GM04503 (cell line): ENCODE measurements at places on chromosomes 3 and 15.

- no peak for DNase-seq
Observed at GRCh38 chr15:63155486-63155885, 1.8 kb downstream of the RPS27L start.

GRCh38 chr15:42082823-42083604, 11.3 kb downstream of the PLA2G4D start:
- no peak for DNase-seq

- DNase-seq, result no peak
Observed at GRCh38 chr15:75648156-75649000, 666 bp downstream of the SNX33 start.

- DNase-seq, result peak; percentile 100
Observed at GRCh38 chr3:52670621-52671521, 14.8 kb downstream of the PBRM1 start.

GRCh38 chr15:60043744-60044435, 39.8 kb downstream of the FOXB1 start:
- DNase-seq, result no peak

DNA sequence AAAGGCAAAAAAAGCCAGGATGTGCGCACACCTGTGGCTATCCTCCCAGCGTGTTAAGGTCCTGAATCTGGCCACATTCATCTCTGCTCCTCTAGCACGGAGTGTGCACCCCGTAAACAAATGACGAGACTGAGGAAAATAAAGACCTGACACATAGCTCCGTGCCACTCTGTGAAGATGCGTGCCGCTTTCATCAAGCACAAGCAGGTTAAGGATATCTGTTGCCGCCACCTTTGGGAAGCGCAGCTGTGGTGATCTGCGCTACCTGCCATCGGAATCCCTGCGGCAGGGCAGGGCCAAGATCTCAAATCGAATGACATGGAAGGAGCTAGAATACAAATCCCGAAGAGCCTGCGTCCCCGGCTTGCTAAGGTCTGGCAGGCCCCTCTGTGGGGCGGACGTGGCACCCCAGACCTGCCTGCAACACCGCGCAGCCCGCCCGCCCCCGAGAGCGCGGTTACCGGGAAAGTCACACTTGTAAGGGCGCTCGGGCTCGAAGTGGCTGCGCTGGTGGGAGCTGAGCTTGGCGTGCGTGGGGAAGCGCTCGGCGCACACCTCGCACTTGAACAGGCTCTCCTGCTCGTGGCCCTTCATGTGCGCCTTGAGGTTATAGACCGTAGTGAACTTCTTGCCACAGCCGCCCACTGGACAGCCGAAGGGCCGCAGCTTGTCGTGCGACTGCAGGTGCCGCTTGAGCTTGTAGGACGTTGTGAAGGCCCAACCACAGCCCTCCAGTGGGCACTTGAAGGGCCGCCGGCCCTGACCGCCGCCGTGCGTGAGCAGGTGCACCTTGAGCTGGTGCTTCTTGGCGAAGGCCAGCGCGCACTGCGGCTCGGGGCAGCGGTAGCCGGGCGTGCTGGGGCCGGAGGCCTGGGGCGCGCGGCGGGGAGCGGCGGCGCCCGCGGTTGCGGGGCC, 936 bp downstream of the ZXDC start:
- DNase-seq, result no peak

- DNase-seq, result no peak
Observed at GRCh38 chr3:52226229-52226817, 878 bp upstream of the TLR9 start.

GRCh38 chr15:70658641-70659040, 104.7 kb downstream of the UACA start:
- DNase-seq, result no peak

GRCh38 chr3:71398157-71398836, 185.2 kb downstream of the FOXP1 start:
- no peak for DNase-seq

DNA sequence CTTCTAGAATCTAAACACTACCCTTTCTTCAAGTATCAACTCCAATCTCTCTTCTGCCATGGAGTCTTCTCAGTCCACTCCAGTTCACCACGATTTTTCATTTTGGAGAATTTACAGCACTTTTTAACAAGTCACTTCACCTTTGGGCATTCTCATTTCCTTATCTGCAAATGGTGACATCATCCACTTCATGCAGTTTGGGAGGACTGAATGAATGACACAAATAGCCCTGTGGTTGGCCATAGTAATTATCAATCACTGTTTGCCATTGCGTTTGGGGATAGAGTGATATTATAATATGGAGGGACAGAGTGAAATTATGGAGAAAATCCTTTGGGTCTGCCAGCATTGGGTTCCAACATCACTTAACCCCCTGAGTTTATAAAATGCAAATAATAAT, 38.0 kb upstream of the TM4SF1 start:
- no peak for DNase-seq

- DNase-seq, result no peak
Observed at GRCh38 chr3:48436855-48437254, 3.1 kb downstream of the CCDC51 start.

- no peak for DNase-seq
Observed at GRCh38 chr3:40162616-40163015, 146.9 kb upstream of the EIF1B start.

DNA sequence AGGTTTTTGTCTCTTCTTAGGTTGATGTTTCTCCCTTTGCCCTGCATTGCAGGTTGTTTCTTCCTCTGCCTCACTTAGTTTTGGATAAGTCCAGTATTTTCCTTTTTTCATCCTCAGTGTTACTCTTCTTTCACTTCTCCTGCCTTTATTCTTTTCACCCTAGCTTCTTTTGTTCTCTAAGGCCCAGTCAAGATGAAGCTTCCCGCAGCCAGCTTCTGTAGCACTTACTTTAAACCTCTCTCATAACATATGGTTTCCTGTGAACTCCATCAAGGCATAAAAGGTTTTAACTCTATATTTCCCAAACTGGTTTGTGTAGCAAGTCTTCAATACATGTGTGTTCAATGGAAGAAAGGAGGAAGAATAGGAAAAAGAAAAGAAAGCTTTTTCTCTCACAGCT, 54.1 kb downstream of the TP63 start:
- no peak for DNase-seq

DNA sequence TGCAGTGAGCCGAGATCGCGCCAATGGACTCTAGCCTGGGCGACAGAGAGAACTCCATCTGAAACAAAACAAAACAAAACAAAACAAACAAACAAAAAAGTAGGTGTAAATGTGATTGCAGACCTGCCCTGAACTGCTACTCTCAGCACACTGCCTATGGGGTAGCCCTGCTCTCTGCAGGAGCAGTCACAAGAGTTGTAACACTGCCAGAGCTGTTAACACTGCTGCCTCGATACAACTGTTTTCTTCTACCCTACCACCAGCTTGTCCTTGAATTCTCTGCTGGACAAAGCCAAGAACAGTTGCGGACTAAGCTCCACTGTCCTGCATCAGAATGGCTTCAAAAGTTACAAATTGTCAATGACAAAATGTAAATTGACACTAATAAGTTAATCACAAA, 89.3 kb downstream of the ALCAM start:
- no peak for DNase-seq

- DNase-seq, result no peak
Observed at GRCh38 chr3:2635511-2635910, 474.7 kb downstream of the IL5RA start.

GRCh38 chr15:55267401-55268175, 22.0 kb downstream of the RAB27A start:
- DNase-seq, result no peak

DNA sequence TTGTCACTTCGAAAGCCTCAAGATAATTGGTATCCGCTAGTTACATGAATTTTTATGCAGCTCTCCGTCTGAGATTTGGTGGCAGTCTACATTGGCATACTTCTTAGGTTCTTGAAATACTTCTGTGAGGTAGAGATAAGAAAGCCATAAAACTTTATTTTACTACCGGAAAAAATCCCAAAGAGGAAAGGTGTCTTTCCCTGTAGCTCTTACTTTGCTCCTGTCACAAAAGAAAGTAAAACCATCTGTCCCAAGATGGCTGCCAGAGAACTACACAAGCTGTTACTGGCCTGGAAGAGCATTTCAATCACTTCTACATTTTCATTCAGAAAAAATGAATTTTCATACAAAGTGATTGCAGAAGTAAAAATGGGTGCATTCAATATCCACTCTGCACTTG, 214.8 kb upstream of the ST8SIA2 start:
- DNase-seq, result no peak

- no peak for DNase-seq
Observed at GRCh38 chr3:169147238-169148008, 516.1 kb downstream of the MECOM start.

DNA sequence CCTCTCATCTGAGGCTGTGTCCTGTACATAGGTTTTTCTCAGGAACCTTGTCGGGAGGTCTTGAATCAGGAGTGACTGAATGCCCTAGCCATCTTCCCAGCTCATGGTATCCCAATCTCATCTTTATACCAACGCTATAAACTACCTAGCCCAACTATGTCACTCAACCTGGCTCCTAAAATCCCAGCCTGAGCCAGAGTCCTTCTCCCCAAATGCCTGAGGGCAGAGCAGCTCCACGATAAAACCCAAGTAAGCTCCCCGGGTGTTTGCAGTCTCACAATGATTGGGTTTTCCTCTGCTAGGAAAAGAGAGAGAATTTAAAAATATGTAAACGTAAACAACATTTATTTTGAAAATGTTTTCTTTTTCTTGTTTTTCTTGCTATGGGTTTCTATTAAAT, 14.4 kb downstream of the EIF1B start:
- no peak for DNase-seq

DNA sequence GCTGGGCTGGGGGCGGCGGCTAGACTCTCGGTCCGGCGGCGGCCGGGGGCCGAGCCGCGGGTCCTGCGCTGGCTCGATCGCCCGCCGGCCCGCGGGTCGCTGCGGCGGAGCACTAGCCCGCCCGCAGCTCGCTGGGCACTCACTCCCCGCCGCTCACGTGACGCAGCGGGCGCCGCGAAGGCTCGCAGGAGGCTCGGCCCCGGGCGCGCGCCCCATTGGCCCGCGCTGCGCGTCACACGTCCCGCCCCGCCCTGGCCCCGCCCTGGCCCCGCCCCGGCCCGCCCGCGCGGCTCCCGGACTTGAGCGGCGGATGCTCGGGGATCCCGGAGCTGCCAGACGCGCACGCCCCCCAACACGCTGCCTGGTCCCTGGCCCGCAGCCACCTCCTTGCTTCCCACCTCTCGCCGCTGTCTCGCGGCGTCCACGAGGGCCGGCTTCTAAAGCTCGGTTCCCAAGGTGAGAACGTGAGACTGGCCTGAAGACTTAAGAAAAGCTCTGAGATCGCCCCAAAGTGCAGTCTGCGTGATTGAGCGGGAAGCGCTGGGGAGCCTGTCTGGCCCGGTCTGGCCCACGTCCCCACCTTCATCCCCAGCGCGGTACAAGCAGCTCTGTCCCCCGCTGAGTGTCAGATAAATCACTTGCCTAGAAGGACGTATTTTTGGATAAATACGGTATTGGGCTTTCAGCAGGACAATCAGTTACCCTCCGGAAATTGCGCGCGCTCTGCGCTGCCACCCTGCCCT, at the start of gene KLF15:
TSS of gene KLF15 (minus strand) at position 114 of the 743 bp plus-strand sequence. CDS start 4,486 bp downstream, outside the sequence.
- no peak for DNase-seq

DNA sequence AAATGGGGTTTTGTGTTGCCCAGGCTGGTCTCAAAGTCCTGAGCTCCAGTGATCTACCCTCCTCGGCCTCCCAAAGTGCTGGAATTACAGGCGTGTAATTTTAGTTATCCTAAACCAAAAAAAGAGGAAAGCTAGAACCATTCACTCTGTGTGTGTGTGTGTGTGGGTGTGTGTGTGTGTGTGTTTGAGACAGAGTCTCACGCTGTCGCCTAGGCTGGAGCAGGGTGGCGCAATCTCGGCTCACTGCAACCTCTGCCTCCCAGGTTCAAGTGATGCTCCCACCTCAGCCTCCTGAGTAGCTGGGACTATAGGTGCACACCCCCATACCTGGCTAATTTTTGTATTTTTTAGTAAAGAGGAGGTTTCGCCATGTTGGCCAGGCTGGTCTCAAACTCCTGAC, 84.0 kb downstream of the TFDP2 start:
- DNase-seq, result no peak

DNA sequence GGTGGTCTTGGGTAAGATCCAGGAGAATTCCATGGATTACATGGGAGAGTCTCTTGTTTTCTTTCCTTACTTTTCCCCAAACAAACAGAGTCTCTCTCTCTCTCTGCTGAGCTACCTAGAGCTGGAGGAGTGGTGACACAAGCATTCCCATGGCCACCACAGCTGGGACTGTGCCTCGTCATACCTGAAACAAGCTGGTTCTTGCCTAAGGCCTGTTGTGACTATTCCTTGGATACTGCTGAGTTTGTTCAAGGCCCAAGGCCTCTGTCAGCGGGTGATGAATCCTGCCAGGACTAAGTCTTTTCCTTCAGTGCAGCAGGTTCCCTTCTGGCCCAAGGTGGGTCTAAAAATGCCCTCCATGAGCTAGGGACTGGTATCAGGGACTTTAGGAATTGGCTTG, 378.1 kb upstream of the ZNF385D start:
- no peak for DNase-seq

DNA sequence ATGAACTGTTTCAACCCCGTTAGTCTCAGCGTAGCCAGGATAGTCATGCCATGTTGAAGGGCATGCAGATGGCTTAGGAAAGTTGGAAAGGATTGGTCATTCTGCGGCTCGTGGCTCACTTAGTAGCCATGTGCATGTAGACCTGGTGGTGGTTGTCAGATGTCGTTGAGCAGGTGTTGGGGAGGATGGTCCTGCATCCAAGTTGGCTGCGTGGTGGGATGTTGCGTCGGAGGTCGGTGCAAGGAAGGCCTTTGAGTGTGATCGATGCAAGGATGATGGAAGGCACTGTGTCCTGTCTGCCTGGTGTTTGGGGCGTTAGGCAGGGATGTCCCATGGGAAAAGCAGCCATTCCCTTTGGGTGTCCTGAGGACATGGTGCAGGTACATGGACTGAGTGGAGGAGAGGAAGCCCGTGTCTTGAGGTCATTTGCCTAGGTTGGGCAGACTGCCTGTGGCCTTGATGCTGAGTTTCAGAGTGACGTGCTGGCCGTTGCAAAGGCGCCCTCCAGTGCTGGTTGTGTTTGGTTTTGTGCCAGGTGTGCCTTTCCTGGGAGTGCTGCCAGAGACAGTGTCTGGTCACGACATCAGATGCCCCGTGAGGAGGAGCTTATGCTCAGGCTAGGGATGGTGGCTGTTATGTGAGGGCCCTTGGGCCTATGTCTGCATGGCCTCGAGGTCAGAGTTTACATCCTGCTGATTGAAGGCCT, 103.4 kb downstream of the SNRPN start:
- no peak for DNase-seq

- no peak for DNase-seq
Observed at GRCh38 chr3:194315965-194316361, 35.2 kb downstream of the CPN2 start.

DNA sequence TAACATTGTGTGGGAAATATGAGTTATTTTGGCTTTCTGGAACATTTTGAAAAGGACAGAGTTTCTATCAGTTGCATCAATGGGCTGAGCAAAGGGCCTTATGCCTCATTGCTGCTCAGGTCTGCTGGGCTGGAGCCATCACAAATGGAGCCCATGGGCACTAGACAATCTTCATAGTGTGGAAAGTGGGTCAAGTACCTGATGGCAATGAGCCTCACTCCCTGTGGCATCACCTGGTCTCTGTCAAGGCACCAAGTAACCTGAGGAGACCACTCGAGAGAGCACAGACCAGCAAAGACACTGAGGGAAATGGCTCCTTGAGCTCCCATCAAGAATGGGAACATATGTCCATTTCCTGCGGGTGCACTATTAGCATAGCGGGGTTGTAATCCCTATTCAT, 96.7 kb upstream of the PPP2R3A start:
- no peak for DNase-seq

GRCh38 chr15:36814708-36815107, 235.3 kb downstream of the CDIN1 start:
- no peak for DNase-seq
